ENCODE measurements at places on chromosomes 3 and 15.

GRCh38 chr3:39143051-39143885 lies 10.1 kb downstream of the CSRNP1 start:
- DNase-seq, result no peak

DNA sequence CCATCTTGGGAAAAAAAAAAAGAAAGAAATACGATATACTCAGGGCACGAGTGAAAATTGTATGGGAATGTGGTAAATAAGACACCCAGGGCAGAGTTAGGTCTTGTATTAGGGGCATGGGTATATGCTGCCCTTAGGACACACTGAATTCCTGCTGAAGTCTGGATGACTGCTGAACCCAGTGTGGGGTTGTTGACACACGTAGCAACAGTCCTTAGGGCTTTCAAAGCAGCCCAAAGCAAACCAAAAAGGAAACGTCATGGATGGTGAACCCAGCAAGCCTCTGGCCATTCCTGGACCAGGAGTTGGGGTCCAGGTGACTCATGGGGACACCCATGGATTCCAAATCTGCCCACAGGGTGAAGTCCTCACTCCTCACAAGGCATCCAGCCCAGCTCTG lies 27.1 kb upstream of the SEMA3F start:
- no peak for DNase-seq

DNA sequence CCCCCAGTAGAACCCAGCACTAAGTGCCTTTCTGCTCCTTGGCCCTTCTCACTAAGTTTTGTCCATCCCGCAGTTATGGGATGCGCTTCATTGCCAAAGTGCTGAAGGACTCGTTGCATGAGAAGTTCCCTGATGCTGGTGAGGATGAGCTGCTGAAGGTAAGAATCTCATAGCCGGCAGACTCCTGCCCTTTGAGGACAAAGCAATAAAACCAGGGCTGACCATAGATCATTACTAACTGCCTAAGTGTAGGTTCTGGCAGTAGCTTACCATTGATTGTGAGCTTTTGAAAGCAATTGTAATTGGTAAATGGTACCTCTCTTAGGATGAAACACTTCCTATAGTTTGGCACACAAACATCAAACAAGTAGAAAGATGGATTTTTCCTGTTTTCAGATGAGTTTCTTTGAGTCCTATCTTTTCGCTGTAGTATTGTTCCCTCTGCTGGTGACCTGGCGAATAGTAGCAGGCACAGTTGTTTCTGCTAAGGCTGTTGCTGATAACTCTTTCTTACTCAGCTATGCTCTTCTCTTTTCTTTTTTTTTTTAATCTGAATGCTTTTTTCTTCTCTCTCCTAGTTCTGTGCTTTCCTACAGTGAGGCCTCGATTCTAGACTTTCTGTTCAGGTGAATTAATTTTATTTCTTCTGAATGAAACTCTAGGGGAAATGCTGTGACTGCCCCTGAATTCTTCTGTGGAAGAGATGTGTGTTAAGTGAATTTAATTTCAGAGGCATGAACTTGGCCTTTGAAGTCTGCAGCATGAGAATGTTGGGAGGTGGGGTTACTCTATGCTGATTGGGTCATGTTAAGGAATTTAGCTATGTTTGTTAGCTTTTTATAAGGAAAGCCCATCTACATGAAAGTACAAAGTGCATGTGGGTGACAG lies 47.4 kb upstream of the CRTC3 start:
- peak; percentile 62 for DNase-seq

GRCh38 chr3:62995119-62995518 lies 119.9 kb upstream of the CADPS start:
- DNase-seq, result no peak

DNA sequence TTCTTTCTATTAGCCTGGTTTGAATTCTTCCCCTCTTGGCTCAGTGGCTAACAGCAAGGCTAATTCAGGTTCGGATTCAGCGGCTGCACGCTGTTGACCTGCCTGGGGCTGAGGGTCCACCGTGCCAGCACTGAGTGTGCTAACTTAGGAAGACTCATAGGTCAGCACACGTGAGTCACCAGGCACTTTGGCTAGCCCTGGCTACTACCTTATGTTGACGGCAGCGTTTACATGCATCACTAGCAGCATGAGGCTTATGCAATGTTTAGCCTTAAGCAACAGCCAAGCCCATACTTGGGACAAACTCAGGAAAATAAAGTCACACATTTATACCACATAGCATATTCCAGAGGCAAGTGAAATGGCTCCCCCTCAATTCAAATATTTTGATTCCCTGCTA lies 137.7 kb downstream of the RAB11A start:
- DNase-seq, result no peak

GRCh38 chr15:20671675-20672074 lies 130.1 kb upstream of the GOLGA6L6 start:
- DNase-seq, result no peak

DNA sequence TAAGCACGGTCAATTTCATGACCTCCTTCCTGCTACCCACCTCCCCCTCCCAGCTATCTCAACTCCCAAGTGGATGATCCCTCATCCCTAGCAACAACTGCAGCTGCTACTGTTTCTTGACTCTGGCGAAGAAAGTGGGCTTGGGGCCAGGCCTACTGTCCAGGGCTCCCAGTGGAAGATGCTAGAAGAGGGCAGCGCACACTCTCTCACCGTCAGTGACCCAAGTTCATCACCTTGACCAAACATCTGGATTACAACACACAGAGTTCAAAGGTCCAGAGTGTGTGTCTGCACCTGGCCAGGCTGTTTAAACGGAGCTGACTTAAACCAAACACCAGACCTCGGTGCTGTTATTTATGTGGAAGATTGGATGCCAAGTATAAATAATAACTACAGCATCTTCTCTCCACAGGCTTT lies 385.6 kb downstream of the SHQ1 start:
- DNase-seq, result no peak

DNA sequence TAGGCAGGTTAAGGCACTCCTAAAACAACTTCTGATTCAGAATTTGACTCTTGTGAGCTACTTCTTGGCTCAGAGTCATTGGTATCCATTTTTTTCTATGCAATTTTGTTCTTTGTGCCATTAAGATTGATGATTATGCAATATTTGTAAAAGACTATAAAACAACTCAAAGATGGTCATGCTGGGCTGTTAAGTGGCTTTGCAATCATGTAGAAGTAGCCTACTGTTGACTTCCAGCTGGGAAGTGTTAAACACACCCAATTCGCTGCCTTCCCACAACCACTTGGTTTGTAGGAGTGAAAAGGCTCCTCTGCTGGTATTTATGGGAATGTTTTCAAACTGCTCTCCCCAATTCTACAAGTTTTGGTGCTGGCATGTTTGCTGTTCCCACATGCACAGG lies 74.7 kb upstream of the COL6A6 start:
- no peak for DNase-seq

GRCh38 chr3:174342941-174343501 lies 516.1 kb upstream of the NAALADL2 start:
- DNase-seq, result no peak

- DNase-seq, result no peak
These were observed 185.0 kb downstream of the RBMS3 start for GRCh38 chr3:29465836-29466235.

DNA sequence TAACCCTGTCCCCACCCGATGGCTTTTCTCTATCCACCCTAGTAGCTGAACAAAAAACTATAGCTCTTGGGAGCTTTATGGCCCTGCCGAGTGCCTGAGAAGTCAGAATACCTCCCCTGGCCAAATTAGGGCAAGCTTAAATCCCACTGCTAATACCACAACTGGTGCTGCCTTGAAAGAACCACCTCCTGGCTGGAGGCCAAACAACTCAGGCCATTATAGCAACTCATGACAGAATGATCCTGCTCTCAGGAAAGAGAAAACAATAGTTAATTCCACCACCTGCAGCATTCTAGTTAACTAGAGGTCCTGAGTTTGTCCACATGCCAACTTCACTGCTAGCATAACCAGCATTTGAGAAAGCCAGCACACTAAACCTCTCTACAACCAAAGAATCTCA lies 123.2 kb downstream of the RTP4 start:
- DNase-seq, result no peak

DNA sequence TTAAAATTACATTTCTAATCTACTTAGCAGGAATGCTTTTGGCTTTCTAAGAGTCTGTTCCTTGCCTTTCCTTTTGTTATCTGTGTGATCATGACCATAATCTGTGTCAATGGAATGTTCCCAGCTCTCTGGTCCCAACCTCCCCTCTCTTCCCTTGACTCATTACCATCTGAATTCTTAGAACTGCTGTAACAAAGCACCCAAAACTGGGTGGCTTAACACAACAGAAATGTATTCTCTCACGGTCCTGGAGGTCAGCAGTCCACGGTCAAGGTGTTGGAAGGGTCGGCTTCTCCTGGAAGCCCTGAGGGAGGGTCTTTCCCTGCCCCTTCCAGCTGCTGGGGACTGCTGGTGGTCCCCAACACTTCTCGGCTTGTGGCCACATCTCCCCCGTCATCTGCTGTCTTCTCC lies 81.1 kb downstream of the LRRK1 start:
- no peak for DNase-seq

DNA sequence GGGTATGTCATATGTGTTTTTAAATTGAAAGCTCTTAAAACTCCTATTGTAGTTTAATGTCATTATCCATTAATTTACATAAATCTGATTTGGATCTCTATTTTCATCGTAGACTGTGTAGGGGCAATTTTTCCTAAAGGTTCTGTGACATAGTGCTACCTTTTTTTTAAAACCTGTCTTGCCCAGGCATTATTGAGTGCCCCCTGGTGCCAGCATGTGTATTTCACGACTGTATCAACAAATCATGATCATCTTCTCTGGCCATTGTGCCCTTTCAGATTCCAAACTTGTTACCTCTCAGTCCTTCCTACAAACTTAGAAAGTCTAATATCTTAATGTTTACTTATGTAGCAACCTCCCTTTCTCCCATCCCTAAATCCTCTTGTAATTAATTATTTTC lies 97.2 kb upstream of the FLNB start:
- DNase-seq, result peak; percentile 53

GRCh38 chr3:62319570-62320243 lies 53.6 kb downstream of the FEZF2 start:
- no peak for DNase-seq

GRCh38 chr3:155744010-155744625 lies 753 bp downstream of the PLCH1 start:
- peak; percentile 53 for DNase-seq

- DNase-seq, result no peak
These were observed 93.1 kb upstream of the KBTBD8 start for GRCh38 chr3:66904831-66905493.

DNA sequence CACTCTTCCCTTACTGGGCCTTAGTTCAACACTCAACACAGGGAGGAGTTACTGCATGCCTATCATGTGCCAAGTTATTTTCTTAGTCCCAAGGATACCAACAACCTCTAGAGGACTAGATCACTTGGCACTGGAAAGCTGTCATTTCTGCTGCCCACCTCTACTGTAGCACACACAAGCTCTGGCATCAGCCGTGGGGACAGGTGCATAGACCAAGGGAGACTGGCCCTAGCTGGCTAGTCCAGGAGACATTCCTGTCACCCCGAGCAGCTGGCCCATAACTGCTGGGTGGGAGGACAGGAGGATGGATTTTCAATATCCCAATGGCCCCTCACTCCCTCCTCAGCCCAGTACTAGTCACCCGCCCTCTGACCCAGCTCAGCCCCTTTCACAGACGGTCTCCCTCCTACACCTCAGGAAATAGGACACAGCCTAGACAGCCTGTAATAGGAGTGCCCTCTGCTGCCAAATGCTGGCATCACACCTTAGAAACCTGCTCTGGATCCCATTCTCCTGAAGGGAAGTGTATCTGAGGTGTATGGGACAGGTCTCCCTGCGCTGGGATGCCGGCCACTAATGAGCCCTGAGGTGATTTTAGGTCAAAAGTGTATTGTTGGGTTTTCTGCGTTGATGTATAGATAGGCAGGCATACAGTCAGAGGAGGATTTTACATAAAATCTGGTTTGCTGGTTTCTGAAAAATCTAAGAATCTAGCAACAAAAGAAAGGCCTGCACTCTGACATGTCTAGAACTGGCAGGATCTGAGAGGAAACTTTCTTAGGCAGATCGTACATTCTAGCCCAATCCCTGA lies 3.4 kb upstream of the DZIP1L start:
- peak; percentile 75 for DNase-seq

DNA sequence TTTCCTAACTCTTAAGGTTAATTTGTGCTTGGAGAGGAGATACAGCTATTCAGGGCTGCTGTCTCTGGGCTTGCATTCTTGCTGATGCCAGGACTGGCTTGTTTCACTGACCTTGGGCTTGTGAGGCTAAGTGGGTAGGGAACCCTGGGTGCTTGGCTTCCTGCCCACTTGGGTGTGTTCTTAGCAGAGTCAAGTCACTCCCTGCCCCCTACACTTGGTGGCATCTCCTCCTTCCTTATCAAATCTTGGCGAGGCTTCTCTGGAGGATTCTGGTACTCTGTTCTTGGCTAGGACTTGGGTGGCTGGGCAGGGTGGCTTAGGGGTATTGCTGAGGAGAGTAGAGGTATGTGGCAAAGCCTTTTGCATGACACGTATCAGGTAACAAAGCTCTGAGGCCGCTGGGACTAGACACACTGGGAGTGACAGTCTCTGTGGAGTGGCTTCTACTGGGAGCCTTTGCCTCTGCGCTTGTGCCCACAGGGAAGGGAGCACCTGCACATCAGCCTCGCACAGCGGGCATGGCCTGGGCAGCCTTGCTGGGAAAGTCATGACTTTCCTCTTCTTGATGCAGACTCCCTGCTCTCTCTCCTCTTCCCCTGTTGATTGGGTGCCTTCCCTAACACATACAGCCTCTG lies 41.8 kb downstream of the CHCHD6 start:
- DNase-seq, result no peak

DNA sequence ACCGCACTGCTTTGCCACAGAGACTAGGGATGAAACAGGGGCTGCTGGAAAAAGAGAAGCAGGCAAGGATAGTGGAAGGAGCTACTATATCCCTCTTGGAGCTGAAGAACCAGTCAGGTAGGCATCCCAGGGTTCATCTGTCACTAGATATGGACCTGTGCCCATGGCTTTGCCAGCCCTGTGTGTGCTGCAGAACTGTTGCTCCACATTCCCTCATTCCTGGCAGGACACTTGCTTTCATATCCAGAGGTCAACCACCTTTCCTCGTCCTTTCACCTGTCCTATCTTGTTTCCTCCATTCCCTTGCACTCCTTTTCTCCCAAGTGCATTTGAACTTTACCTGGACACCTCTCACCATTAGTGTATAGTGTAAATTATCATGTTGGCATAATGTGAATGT lies 12.0 kb downstream of the SNRK start:
- no peak for DNase-seq

DNA sequence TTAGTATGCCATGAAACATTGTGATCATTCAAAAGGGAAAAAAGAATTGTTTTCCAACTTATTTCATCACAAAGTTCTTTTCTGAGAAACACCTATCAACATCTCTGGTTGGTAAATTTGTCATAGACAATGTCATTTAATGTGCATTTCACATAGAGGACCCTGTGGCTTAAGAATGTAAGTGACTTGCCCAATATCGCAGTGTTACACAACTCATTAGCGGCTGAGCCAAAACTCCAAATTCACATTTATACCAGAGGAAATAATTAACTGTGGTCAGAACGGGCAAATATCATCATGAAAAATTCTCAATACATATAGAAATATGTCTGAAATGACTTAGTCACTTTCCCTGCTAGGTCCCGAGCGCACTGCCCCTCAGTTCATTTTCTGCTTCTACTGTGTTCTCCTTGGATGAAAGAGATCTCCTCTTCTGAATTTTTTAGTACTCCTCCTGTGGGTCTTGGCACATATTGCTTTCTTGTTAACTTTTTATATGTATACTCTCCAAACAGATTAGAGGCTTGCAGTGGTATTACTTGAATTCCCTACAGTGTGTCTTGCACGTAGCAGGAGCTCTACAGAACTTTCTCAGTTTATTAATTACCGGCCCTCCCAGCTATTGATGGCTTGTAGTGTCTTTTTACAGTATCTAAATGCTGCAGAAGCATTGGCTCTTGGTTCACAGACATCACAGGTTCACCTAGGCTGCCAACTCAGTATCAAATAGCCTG lies 33.1 kb downstream of the PTX3 start:
- DNase-seq, result no peak

- no peak for DNase-seq
These were observed 6.5 kb downstream of the PSMD2 start for GRCh38 chr3:184305577-184305976.

Measured in activated CD8-positive, alpha-beta T cell treated with anti-CD3 and anti-CD28 coated beads for 36 hours (primary cell).